PC-3 (cell line): ENCODE measurements at places on chromosomes 13 and 19. TPM values are rescaled to one million over a fixed set of nuclear protein-coding genes. Genes with fewer than 3 reads are reported as not detected.

Gene PLIN4
- 9.1 and 9.8 TPM in 2 replicates for total RNA-seq

Gene SIGLEC7
- total RNA-seq, result not detected in 2 replicates

Gene CASP14
- 5.0 and 8.9 TPM in 2 replicates for total RNA-seq

Gene C13orf42
- not detected in 2 replicates for total RNA-seq

Gene FGF21
- total RNA-seq, result not detected in 2 replicates

Gene DZIP1
- total RNA-seq, result 1.8 and 3.5 TPM in 2 replicates

Gene ADGRE3
- total RNA-seq, result not detected in 2 replicates

Gene ZNF585A
- 0.29 TPM in 1 of 2 replicates, not detected in the other for total RNA-seq

DNA sequence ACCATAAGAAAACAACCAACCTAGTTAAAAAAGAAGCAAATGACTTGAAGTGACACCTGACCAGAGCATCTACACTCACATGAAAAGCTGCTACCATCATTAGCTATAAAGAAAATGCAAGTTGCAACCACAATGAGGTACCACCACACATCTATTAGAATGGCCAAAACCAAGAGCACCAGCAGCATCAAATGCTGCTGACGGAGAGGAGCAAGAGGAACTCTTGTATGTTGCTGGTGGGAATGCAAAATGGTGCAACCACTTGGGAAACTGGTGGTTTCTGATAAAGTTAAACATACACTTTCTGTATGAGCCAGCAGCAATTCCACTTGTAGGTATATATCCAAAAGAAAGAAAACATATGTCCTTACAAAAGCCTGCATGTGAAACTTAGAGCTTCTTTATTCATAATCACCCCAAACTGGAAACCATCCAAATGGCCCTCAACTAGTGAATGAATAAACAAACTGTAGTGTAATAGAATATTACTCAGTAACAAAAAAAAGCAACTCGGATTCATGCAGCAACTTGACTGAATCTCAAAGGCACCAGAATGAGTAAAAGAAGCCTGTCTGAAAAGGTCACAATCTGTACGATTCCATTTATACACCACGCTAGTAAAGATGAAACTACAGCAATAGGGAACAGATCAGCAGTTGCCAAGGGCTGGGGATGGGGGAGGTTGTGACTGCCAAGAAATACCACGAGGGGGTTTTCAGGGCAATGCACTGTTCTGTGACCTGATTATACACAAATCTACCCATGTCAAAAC lies 60.9 kb upstream of the RANBP3 start:
- no peak for DNase-seq
- no peaks in the 10 kb centered on the region for H3K4me1 ChIP-seq
- no peak overlapping the region for H3K4me3 ChIP-seq
- no peak overlapping the region for H3K27ac ChIP-seq

- H3K4me1 ChIP-seq, result no peaks in the 10 kb centered on the region
- H3K36me3 ChIP-seq, result peaks cover 48% of the 10 kb centered on the region
- DNase-seq, result no peak
- peak overlapping the region; percentile 5; the same call in 1 of the 2 replicates for H3K4me3 ChIP-seq
- no peak overlapping the region for H3K27ac ChIP-seq
Measured at GRCh38 chr19:12353375-12353774, 12.1 kb downstream of the ZNF442 start.

- no peak overlapping the region for H3K27ac ChIP-seq
- H3K4me1 ChIP-seq, result peaks cover 17% of the 10 kb centered on the region
- no peak overlapping the region for H3K4me3 ChIP-seq
- peak; percentile 39 for DNase-seq
Measured at GRCh38 chr19:46218160-46218559, 11.4 kb upstream of the IGFL1 start.

DNA sequence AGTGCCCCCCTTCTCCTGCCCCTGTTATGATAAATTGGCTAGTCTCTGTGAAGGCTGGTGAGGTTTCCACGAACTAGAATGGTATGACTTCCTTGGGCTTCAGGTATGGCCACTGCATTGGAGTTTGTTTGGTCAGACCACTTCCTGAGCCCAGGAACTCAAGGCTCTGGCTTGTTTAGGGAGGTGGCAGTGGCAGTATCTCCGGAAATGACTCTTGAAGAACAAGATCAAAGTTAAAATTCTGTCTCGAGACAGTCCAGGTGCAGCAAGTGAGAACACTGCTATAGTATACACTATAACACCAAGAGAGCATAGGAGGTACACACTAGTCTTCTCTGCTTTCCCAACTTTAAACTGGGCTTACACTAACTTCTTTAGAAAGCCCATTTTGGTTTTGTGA lies 309.1 kb downstream of the KLF12 start:
- no peaks in the 10 kb centered on the region for H3K4me1 ChIP-seq
- no peak for DNase-seq
- H3K4me3 ChIP-seq, result no peak overlapping the region
- H3K27me3 ChIP-seq, result no peaks in the 10 kb centered on the region
- H3K27ac ChIP-seq, result no peak overlapping the region
- no peaks in the 10 kb centered on the region for H3K36me3 ChIP-seq

- peak; percentile 41 for DNase-seq
- H3K4me1 ChIP-seq, result peaks cover 27% of the 10 kb centered on the region
- peak overlapping the region; percentile 43 for H3K27ac ChIP-seq
- no peaks in the 10 kb centered on the region for H3K27me3 ChIP-seq
- peak overlapping the region; percentile 84 for H3K4me3 ChIP-seq
Measured at GRCh38 chr13:106532111-106532929, 3.1 kb downstream of the EFNB2 start.

- H3K27ac ChIP-seq, result no peak overlapping the region
- no peak for DNase-seq
- H3K4me3 ChIP-seq, result no peak overlapping the region
- no peaks in the 10 kb centered on the region for H3K36me3 ChIP-seq
- no peaks in the 10 kb centered on the region for H3K27me3 ChIP-seq
Measured at GRCh38 chr19:10245189-10245939, 6.7 kb upstream of the MRPL4 start.

DNA sequence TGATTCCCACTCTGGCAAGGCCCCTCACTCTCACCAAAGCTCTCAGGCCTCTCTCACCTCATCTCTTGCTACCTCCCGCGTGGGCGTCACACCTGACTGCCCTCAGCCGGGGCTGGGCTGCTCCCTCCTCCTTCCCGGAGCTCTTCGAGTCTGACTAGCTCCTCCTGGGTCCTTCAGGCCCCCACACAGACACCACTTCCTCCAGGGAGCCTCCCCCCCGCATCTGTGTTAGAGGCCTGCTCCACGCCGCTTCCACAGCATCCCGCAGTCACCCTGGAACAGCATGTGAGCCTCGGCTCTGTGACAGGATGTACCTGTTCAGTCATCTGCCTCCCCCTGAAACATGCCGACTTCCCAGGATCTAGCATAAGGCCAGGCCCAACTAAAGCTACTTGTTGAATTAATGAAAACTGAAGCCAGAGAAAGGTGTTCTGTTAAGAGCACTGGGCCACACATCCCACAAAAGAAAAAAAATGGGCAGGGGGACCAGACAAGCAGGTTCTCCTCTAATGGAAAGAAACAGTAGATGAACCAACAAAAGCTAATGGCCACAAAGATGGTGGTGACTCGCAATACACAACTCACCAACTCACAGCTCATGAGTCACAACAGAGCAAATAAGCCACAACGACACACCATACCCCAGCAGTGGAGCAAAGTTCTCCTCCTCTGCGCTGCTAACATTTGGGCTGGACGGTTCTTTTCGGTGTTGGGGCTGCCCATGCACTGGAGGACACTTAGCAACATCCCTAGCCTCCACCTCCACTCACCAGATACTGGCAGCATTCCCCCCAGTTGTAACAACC lies 3.0 kb downstream of the PPP6R1 start:
- DNase-seq, result peak; percentile 95
- H3K36me3 ChIP-seq, result no peaks in the 10 kb centered on the region
- H3K4me3 ChIP-seq, result peak overlapping the region; percentile 95
- peak overlapping the region; percentile 95 for H3K27ac ChIP-seq
- peaks cover 66% of the 10 kb centered on the region for H3K4me1 ChIP-seq

DNA sequence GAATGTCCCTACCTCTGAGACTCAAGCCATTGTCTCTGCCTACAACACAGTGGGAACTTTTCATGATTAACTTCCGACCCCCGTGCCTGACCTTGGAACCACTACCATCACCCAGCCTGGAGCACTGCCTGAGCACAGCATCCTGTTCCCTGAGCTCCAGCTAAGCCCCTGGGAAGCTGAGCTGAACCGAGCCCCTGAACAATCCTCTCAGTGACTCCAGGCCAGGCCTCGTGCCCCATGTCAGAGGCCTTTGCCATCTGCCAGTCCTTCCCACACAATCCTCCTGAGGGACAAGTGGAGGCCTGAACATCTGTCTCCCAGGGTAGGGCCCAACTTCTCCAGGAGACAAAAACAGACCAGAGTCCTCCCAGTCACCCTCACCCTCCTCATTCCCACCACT lies 17.5 kb downstream of the CEACAM3 start:
- no peak overlapping the region for H3K27ac ChIP-seq
- H3K27me3 ChIP-seq, result no peaks in the 10 kb centered on the region
- no peaks in the 10 kb centered on the region for H3K4me1 ChIP-seq
- no peak overlapping the region for H3K4me3 ChIP-seq

GRCh38 chr13:35693134-35693784 lies 216.8 kb upstream of the MAB21L1 start:
- no peak overlapping the region for H3K4me3 ChIP-seq
- no peaks in the 10 kb centered on the region for H3K4me1 ChIP-seq
- no peaks in the 10 kb centered on the region for H3K27me3 ChIP-seq
- H3K36me3 ChIP-seq, result no peaks in the 10 kb centered on the region
- DNase-seq, result no peak
